ENCODE measurements at places on chromosomes 12 and 14.

GRCh38 chr12:54958048-54958658 is 26.4 kb downstream of the TESPA1 start:
- DNase-seq, result peak; percentile 71

- no peak for DNase-seq
Observed at GRCh38 chr12:24400533-24400932, 451.1 kb upstream of the SOX5 start.

GRCh38 chr12:123713823-123714585 is 1.9 kb downstream of the ATP6V0A2 start:
- DNase-seq, result no peak

- DNase-seq, result no peak
Observed at GRCh38 chr12:50706606-50707005, 57.3 kb upstream of the ATF1 start.

- no peak for DNase-seq
Observed at GRCh38 chr12:26123482-26123980, 1.3 kb downstream of the BHLHE41 start.

DNA sequence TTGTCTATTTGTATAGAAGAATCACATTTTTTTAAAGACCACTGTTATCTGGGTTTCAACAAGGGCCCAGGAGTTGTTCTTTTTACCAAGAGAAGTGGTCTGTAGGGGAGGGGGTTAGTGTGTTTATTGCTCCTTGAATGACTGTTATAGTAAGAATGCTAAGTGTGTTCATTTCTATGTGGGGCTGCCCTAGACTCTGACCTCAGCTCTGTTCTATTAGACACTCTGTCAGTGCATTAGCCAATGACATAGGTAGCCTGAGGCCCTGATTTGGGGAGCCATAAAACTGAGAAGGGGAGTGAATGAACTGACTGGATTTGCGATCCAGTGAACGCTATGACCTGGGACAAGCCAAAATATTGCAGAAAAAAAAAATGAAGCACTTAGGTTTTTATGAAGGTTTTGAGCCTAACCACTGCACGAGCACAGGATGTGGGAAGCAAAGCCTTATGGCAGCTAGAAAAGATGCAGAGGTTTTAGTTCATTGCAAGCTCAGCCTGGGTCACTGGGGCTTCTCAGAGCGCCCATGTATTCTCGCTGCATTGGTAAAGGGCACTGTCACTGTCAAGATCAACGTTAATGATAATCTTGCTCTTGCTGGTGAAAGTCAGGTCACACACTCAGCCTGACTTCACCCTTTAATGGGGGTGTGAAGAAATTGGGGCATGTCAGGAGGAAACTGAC is 63.8 kb downstream of the PRKCH start:
- peak; percentile 67 for DNase-seq

GRCh38 chr12:93192878-93193277 is 184.8 kb upstream of the NUDT4 start:
- DNase-seq, result no peak

GRCh38 chr14:71753976-71754375 is 178.3 kb upstream of the RGS6 start:
- DNase-seq, result no peak
